ENCODE measurements at places on chromosomes 11 and 22.

GRCh38 chr11:118152552-118153471 is at the start of gene SCN4B:
Gene SCN4B (minus strand): TSS chr11:118152823. CDS start chr11:118152673, 150 bp downstream.
- peak; percentile 36 for DNase-seq

- no peak for DNase-seq
Observed at GRCh38 chr11:86524620-86525352, 147.6 kb downstream of the ME3 start.

DNA sequence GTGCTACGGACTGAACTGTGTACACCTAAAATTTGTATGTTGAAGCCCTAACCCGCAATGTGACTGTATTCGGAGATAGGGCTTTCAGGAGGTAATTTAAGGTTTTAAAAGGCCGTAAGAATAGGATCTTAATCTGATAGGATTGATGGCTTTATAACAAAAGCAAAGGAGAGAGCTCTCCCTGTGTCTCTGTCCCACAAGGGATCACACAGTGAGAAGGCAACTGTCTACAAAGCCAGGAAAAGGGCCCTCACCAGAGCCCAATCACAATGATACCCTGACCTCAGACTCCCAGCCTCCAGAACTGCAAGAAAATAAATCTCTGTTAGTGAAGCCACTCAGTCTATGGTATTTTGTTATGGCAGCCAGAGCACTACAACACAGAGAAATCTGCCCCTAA is 208.7 kb upstream of the ZC3H12C start:
- no peak for DNase-seq

DNA sequence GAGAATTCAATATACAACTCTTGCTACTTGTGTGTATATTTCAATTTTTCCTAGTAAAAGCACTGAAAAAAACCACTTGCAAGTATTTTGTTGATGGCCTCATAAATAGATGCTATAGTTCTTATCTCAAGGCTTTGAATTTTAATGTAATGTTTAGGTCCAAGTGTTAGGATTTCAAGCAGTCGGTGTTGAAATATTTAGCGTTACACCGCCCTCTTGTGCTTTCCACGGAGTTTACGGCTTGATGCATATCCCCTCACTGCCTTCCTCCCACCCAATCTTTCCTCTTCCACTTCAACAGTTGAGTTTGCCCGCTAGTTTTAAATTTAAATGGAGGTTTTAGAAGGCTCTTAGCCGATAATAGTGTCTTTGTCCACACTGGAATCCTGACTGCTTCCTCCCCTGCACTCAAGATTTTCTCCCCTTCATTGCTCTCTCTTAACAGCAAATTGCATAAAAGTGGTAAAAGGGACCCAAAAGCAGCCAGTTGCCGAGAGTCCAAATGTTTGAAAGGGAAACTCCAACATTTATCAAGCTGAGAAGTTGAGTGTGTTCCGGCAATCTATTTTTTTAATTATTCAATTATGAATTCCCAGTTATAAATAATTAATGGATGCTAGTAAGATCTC is 25.9 kb upstream of the HTATIP2 start:
- no peak for DNase-seq

DNA sequence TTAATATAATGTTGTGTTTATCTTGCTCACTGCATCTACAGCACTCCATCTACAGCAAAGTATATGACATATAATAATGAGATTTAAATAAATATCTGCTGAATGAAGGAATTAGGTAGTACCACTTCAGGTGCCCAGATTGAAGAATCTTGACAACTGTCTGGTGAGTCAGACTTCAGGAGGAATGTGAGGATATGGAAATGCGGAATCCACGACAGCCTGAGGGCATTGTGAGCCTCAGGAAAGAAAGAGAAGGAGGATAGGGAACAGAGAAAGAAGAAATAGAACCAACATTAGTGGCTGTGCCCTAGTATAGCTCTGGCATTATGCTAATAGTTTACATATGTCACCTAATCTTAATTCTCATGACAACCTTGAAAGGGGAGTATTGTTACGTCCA is 304.4 kb downstream of the AASDHPPT start:
- no peak for DNase-seq

GRCh38 chr11:69326622-69327219 is 32.8 kb downstream of the MYEOV start:
- DNase-seq: no peak

GRCh38 chr11:72398058-72398758 is 36.1 kb downstream of the CLPB start:
- DNase-seq: no peak

DNA sequence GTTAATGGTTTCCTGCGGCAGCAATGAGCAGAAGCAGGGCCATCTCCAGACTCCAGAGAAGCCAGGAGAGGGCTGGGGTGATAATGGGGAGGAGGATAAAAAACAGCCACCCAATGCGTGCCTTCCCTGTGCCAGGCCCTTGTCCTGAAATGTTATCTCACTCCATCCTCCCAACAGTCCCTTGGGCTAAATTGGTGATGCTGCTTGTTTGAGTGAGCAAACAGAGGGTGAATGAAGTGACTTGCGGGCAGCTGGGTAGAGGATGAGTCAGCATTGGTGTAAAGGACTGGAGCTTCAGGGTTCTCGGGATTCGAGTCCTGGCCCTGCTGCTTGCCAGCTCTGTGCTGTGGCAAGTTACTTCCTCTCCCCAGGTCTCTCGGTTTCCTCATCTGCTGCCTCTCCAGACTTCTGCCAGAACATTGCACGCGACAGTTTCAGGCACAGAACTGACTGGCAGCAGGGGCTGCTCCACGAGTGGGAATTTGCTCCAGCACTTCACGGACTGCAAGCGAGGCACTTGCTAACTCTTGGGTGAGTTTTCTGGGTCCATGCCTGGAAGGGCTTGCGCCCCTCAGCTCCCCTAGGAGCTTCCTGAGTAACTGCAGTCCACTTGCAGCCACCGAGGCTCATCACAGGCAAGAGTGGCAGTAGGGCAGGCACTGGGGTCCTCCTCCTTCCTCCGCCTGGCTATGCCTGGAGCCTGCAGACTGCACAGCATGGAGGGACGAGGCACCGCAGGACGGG is at the start of gene P2RY6:
Gene P2RY6 (plus strand): TSS at position 403 of the 744 bp plus-strand sequence. CDS start 24,181 bp downstream, outside the sequence.
- no peak for DNase-seq

Data from occipital lobe (tissue), 3 donors.